ENCODE measurements at places on chromosomes 3 and 15.

DNA sequence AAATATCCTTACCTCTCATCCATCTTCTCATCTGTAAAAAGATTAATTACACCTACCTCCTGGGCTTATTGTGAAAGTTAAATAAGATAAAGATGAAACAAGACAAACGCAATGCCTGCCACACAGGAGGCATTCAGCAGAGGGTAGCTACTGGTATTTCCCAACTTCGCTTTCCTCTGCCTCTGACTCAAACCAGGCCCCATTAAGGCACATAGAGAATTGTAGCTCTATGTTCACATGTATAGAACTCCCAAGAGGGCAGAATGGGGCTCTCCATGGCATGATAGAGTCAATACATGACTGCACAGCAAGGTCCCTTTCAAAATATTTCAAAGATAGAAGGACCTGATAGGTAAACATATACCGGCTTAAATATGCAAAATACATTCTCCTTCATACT lies 1.4 kb downstream of the LYSMD2 start:
- no peak for DNase-seq

GRCh38 chr15:85393210-85393609 lies 12.8 kb downstream of the AKAP13 start:
- no peak for DNase-seq

DNA sequence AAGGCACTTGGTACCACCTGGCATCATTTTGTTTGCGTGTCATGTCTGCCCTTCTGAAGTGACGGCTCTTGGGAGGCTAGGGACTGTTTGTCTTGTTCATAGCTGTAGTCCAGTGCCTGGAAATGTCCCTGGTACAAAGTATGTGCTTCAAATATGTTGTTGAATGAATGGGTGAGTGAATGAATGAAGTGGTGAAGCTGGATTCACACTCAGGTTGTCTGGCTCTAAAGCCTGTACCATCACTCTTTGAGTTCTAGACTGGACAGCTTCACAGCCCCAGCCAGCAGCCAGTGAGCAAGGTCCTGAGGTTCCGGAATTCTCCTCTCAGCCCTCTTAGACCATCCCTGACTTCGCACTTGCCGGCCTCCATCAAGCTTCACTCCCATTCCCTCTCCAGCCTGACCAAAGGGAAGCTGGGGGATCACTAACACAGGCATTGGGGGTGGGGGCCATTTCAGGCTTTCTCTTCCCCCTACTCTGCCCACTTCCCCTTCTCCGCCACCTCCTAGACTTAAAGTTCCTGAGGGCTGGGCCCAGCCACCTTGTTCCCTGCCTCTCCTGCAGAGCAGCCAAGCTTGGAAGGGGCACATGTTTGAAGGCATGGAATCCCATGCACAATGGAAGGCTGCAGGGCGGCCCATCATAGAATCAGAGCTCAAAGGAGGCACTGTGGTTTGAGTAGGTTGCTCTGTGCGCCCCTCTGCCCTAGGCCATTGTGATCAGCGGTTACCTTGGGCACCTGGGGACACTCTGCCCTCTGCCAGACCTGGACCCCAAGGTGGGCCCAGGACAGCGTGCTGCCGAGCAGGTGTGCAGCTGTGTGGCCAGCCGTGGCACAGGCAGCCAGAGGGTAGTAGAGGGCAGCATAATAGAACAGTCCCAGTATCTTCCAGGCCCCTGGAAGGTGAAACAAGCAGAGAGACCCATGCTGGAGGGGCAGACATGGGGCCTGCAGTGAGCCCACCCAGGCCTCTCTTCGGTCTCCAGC lies 7.7 kb downstream of the STRA6 start:
- no peak for DNase-seq

- DNase-seq = no peak
Observed at GRCh38 chr15:100873029-100873677, 6.5 kb upstream of the ALDH1A3 start.

DNA sequence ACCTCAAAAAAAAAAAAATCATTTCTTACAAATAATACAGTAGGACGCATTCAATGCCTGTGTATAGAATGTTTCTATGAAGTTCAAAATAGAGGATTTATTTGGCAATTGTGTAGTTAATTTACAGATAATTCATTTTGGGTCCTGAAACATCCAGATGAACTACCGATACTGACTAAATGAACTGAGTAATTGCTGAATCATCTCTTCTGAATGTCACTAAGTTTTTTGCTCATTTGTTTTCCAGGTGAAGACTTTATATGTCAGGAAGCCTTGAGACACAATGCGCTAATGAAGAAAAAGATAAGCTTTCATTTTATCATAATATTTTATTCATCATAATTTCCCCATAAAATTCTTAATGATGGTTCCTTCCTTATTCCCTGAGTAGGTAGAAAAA lies 39.7 kb downstream of the PCOLCE2 start:
- no peak for DNase-seq

DNA sequence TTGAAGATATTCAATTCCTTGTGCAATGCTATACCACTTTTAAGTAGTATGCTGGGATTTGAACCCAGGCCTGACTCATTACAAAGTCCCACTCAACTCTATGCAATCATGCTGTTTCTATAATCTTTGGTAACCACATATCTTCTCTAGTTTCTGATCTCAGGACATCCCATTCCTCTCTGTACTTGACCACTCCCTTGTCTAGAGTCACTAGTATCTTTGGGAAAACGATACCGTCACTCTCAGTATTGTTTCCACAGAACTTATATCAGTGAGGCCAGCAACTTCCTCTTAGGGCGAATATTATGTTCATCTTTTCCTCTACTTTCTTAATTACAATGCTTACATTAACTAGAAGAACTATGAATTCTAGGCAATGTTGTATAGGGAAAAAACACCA lies 137.3 kb upstream of the TSPAN3 start:
- DNase-seq = no peak

DNA sequence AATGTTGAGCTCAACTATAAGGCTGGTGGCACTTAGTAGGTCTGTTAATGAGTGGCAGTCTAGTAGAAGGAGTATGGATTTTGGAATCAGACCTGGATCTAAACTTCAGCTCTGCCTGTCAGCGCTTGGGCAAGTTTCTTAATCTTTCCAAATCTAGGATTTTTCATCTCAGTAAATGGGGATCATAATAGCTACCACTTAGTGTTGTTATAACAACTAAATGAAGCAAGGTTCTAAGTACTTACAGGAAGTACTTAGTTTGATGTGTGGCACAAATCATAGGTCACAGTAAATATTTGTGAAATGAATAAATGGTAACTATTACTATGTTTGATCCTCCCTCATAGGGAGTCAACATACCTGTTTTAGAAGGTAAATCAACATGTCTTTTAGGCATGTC lies 31.4 kb downstream of the SLC49A4 start:
- DNase-seq = no peak

DNA sequence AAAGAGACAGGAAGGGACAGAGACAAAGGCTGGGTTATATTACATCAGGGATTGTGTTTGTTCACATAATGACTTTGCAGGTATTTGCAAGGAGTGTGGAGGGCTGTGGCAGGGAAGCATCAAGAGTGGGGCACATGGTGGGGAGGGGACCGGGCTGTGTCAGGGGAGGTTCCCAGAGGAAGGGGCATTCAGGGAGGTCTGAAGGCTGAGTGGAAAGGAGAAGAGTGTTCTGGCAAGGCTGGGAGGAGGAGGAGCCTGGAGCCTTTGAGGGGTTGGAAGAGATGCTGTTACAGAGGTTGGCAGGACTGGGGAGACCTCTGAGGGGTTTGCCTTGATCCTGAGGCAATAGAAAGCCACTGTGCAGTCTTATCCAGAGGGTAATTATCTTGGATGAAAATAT lies 49.4 kb downstream of the EXOG start:
- DNase-seq = no peak

GRCh38 chr15:37814847-37815515 lies 119.5 kb upstream of the TMCO5A start:
- DNase-seq = no peak

GRCh38 chr3:195748661-195749060 lies 27.9 kb downstream of the MUC20 start:
- no peak for DNase-seq

GRCh38 chr3:49602877-49603411 lies 48.7 kb downstream of the BSN start:
- DNase-seq = no peak

DNA sequence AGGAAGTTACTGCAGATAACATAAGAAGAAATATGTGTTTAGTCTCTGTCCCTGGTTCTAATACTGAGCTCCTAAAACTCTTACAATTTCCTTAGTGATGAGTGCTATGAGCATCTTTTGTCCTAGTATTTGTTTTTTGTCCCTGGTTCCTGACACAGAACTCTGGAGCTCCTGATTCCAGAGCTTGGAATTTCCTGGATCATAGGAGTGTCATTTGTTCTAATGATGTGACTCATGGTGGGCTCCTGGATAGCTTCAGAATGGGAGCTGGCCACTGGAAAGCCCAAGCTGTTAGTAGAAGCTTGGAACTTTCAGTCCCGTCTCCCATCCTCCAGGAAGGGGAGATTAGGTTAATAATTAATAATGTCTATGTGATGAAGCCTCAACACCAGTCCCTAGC lies 98.2 kb downstream of the CNTN6 start:
- DNase-seq = no peak

All from caudate nucleus (tissue), 63 donors.